ENCODE measurements at places on chromosomes 13 and 19. TPM values are rescaled to one million over a fixed set of nuclear protein-coding genes. Genes with fewer than 3 reads are reported as not detected.

DCT gene
- 0.12 TPM for total RNA-seq

SLITRK6 gene
- total RNA-seq: not detected

CATSPERD gene
- total RNA-seq: not detected

HCN2 gene
- 2.4 TPM for total RNA-seq

SIAH3 gene
- total RNA-seq: not detected

GRK1 gene
- not detected for total RNA-seq

DNA sequence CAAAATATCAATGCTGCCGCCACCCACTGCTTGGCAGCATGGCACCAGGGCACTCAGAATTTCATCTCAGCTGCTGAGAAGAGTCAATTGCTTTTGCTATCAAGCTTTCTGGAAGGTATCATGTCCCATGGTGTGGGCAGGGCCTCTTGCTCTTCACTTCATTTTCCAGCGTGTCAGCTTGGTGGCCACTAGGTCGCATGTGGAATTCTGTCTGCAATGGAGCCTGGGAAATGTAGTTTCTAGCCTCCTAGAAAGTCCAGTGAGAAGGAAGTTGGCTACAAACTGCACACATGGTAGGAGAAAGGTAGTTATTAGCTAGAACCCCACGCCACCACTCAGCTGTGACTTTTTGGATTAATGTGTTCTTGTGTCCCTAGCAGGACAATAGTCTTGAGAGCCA is 105.3 kb downstream of the MYO16 start:
- no peaks in the 10 kb centered on the region for H3K36me3 ChIP-seq
- no peak overlapping the region for H3K27ac ChIP-seq
- no peak overlapping the region for H3K4me3 ChIP-seq
- no peaks in the 10 kb centered on the region for H3K4me1 ChIP-seq
- no peaks in the 10 kb centered on the region for H3K27me3 ChIP-seq

- no peaks in the 10 kb centered on the region for H3K36me3 ChIP-seq
- H3K4me1 ChIP-seq: no peaks in the 10 kb centered on the region
- H3K4me3 ChIP-seq: no peak overlapping the region
- H3K27ac ChIP-seq: no peak overlapping the region
- H3K27me3 ChIP-seq: no peaks in the 10 kb centered on the region
- no peak for DNase-seq
Measured at GRCh38 chr13:93750676-93751075, 524.1 kb downstream of the GPC6 start.

- no peak overlapping the region for H3K27ac ChIP-seq
- H3K4me3 ChIP-seq: no peak overlapping the region
- no peak for DNase-seq
- H3K27me3 ChIP-seq: no peaks in the 10 kb centered on the region
Measured at GRCh38 chr13:38900188-38900587, 90.4 kb downstream of the STOML3 start.

- no peaks in the 10 kb centered on the region for H3K36me3 ChIP-seq
- H3K27me3 ChIP-seq: no peaks in the 10 kb centered on the region
- no peak for DNase-seq
- H3K4me3 ChIP-seq: peak within 1 kb of the TSS; percentile 69
Measured at GRCh38 chr13:42048342-42048683, at the start of gene DGKH. Gene DGKH (plus strand): TSS chr13:42048648. CDS start chr13:42048774, 126 bp downstream.

DNA sequence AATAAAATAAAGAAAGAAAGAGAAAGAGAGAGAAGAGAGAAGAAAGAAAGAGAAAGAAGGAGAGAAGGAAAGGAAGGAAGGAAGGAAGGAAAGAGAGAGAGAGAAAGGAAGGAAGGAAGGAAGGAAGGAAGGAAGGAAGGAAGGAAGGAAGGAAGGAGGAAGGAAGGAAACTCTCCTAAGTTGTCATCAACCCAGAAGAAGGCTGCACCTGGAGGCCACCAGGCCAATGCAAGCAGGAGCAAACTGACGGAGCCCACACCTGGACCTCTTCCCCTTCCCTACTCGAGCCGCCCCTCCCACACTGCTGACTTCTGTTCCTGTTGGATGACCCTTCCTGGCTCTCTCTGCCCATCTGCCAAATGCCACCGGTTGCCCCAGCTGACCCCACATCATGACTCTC is 8.7 kb downstream of the ACER1 start:
- DNase-seq: no peak
- H3K4me1 ChIP-seq: no peaks in the 10 kb centered on the region
- H3K27me3 ChIP-seq: peaks cover 10% of the 10 kb centered on the region
- no peak overlapping the region for H3K27ac ChIP-seq

GRCh38 chr19:28247243-28247642 is 965.7 kb downstream of the UQCRFS1 start:
- no peak overlapping the region for H3K27ac ChIP-seq
- no peak overlapping the region for H3K4me3 ChIP-seq
- no peaks in the 10 kb centered on the region for H3K36me3 ChIP-seq

DNA sequence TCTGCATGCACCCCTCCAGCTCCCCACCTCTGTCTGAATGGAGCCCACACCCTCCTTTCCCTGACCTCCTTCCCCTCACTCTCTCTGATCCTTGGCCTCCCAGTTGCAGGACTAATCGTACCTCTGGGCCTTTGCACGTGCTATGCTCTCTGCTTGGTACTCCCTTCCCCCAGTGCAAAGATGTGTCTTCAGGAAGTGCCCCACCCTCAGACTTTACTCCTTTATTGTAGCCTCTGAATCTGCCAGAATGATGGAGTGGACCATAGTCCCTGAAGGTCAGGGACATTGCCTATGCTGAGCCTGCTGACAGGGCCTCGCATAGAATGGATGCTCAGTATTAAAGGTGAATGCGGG is 1.3 kb upstream of the JUND start:
- peaks cover 48% of the 10 kb centered on the region for H3K4me1 ChIP-seq
- peak overlapping the region; percentile 70 for H3K4me3 ChIP-seq
- peak overlapping the region; percentile 100 for H3K27ac ChIP-seq
- no peaks in the 10 kb centered on the region for H3K36me3 ChIP-seq

- H3K27ac ChIP-seq: no peak overlapping the region
- no peaks in the 10 kb centered on the region for H3K27me3 ChIP-seq
- DNase-seq: no peak
- H3K4me1 ChIP-seq: no peaks in the 10 kb centered on the region
- peaks cover 21% of the 10 kb centered on the region for H3K36me3 ChIP-seq
Measured at GRCh38 chr13:111302045-111302726, 18.3 kb upstream of the TEX29 start.

All from HCT116 (cell line).